ENCODE measurements at places on chromosomes 2 and 18. TPM values are rescaled to one million over a fixed set of nuclear protein-coding genes. Genes with fewer than 3 reads are reported as not detected.

The RAB17 gene
- total RNA-seq: 0.23 TPM

The GAL3ST2 gene
- 0.42 TPM for total RNA-seq

The LRRC30 gene
- total RNA-seq: not detected

The RAX gene
- not detected for total RNA-seq

The KIF1A gene
- total RNA-seq: 0.73 TPM

The COLEC12 gene
- 0.03 TPM for total RNA-seq

The TMEM37 gene
- 2.3 TPM for total RNA-seq

The FEV gene
- not detected for total RNA-seq

The COPS9 gene
- 287 TPM for total RNA-seq

The TMEM178A gene
- 0.21 TPM for total RNA-seq

The CTAGE1 gene
- not detected for total RNA-seq

The CYP27A1 gene
- total RNA-seq: 0.14 TPM

The ERFE gene
- total RNA-seq: 9.1 TPM

Measured in A549 treated with Mapracorat at 1 μM for 4 hours (cell line).